ENCODE measurements at places on chromosomes 4 and X. TPM values are rescaled to one million over a fixed set of nuclear protein-coding genes. Genes with fewer than 3 reads are reported as not detected.

FAT4 gene
- total RNA-seq, result not detected

CT45A1 gene
- not detected for total RNA-seq

COL25A1 gene
- not detected for total RNA-seq

DCLK2 gene
- 0.07 TPM for total RNA-seq

FAT1 gene
- total RNA-seq, result not detected

YY2 gene
- total RNA-seq, result 1.3 TPM

AR gene
- total RNA-seq, result not detected

CCDC110 gene
- total RNA-seq, result not detected

TMEM31 gene
- total RNA-seq, result not detected

LEF1 gene
- 29.4 TPM for total RNA-seq

AFAP1 gene
- total RNA-seq, result 5.8 TPM

LNX1 gene
- not detected for total RNA-seq

DNA sequence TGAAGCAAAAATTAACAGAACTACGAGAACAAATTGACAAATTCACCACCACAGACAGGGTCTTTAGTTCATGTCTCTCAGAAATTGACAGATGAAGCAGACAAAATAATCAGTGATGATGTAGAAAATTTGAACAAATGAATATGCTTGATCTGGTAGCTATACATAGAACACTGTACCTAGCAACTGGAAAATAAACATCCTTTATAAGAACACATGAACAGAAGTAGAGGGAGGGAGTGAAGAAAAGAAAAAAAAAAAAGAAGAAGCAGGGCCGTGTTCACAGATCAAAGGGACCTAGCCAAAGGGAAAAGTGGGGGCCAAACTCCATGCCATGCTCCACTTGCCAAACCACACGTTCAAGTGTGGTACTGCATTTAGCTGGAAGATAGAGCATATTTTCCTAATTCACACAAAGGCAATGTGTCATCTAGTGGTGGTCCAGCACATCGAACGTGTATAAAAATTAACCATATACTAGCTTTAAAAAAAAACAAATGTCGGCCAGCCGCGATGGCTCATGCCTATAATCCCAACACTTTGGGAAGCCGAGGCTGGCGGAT is 5.6 kb upstream of the THOC2 start:
- H3K4me1 ChIP-seq, result no peaks in the 10 kb centered on the region
- H3K27me3 ChIP-seq, result peaks cover 2% of the 10 kb centered on the region
- no peak for DNase-seq
- H3K36me3 ChIP-seq, result no peaks in the 10 kb centered on the region

DNA sequence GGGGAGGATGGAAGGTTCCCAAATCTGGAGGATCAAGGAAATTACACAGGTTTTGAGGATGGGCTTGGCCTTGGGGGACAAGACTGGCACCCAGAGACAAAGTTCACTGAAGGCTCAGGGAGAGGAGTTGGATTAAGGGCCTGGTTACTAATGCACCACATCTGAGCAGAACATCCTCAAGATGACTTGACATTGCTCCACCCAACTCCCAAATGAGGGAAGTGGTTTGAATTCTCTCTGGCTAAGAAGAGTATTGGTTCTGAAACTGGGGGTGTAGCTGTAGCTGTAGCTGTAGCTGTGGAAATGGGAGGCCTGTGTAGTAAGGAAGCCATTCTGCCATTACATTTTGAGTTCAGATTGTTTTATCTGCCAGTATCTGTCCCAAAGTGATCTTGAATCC is 129.4 kb downstream of the RASL11B start:
- no peaks in the 10 kb centered on the region for H3K27me3 ChIP-seq
- H3K36me3 ChIP-seq, result no peaks in the 10 kb centered on the region
- DNase-seq, result no peak
- no peak overlapping the region for H3K27ac ChIP-seq
- no peak overlapping the region for H3K4me3 ChIP-seq

GRCh38 chr4:161097821-161098220 is 1066.0 kb downstream of the FSTL5 start:
- H3K4me3 ChIP-seq, result no peak overlapping the region
- no peak for DNase-seq
- H3K27ac ChIP-seq, result no peak overlapping the region
- no peaks in the 10 kb centered on the region for H3K27me3 ChIP-seq

GRCh38 chr4:145486603-145487002 is 5.0 kb downstream of the SMAD1 start:
- no peak for DNase-seq
- H3K4me1 ChIP-seq, result peaks cover 10% of the 10 kb centered on the region
- H3K36me3 ChIP-seq, result no peaks in the 10 kb centered on the region
- H3K27ac ChIP-seq, result no peak overlapping the region
- no peak overlapping the region for H3K4me3 ChIP-seq

GRCh38 chr4:61938250-61938846 is 738.2 kb downstream of the ADGRL3 start:
- no peak for DNase-seq
- no peaks in the 10 kb centered on the region for H3K27me3 ChIP-seq
- no peak overlapping the region for H3K4me3 ChIP-seq
- no peaks in the 10 kb centered on the region for H3K4me1 ChIP-seq
- no peak overlapping the region for H3K27ac ChIP-seq
- H3K36me3 ChIP-seq, result no peaks in the 10 kb centered on the region

GRCh38 chrX:32448320-32448719 is 763.0 kb downstream of the DMD start:
- H3K4me3 ChIP-seq, result no peak overlapping the region
- peaks cover 6% of the 10 kb centered on the region for H3K36me3 ChIP-seq
- H3K27ac ChIP-seq, result peak overlapping the region; percentile 23
- H3K4me1 ChIP-seq, result peaks cover 10% of the 10 kb centered on the region
- H3K27me3 ChIP-seq, result no peaks in the 10 kb centered on the region
- peak; percentile 39 for DNase-seq

GRCh38 chr4:144371485-144371884 is 231.0 kb upstream of the GYPA start:
- H3K27me3 ChIP-seq, result no peaks in the 10 kb centered on the region
- no peak overlapping the region for H3K27ac ChIP-seq
- no peaks in the 10 kb centered on the region for H3K36me3 ChIP-seq
- H3K4me1 ChIP-seq, result no peaks in the 10 kb centered on the region
- DNase-seq, result no peak
- H3K4me3 ChIP-seq, result no peak overlapping the region

DNA sequence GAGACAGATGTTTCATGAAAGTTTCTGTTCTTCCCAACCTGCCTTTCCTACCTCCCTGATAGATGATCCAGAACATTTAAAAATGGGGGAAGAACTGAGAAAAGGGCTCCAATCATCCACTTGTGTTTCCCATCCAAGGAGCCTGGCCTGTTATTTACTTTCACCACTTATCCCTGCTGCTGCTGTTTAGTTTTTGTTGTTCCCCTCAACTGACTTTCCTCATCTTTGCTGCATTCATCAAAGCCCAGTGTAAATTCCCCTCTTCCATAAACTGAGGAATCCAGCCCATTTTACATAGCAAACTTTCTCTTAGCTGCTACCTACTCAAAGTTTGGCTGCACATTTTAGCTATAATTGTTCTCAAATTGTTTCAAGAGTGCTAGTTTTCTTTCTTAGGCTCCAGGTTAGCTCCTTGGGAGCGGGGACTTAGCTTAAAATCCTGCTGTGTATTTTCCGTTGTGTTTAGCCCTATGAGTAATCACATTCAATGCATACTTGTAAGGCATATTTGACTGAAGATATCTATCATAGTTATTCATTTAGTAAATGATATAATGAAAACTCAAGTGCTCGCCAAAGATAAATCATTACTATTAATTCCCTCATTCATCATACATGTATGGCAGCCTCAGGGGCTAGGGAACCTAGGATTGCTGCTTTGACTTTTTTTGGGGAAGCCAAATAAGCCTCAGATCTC is 1.4 kb upstream of the PTPN13 start:
- no peak for DNase-seq
- H3K4me1 ChIP-seq, result peaks cover 11% of the 10 kb centered on the region
- H3K36me3 ChIP-seq, result no peaks in the 10 kb centered on the region

- peaks cover 5% of the 10 kb centered on the region for H3K36me3 ChIP-seq
- DNase-seq, result no peak
- peaks cover 4% of the 10 kb centered on the region for H3K4me1 ChIP-seq
- H3K4me3 ChIP-seq, result no peak overlapping the region
- H3K27me3 ChIP-seq, result no peaks in the 10 kb centered on the region
Measured at GRCh38 chrX:149471397-149471796, 33.7 kb downstream of the IDS start.

DNA sequence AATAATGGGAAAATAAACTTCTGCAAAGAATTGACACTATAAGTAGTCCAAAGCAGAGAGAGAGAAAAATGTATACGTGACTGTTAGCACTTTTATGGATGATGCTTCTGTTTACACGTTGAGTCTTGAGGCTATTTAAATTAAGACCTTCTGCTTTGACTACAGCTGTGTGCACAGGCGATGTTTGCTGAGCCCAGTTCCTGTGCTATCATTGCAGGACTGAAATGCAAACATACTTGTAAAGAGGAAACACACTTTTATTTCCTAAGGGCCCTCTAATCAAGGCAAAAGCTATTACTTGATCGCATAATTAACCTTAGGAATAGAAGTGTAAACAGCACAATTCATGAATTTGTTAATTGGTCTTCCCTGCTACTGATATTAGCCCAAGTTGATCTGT is 226.9 kb downstream of the FBXW7 start:
- H3K4me3 ChIP-seq, result no peak overlapping the region
- DNase-seq, result no peak
- H3K27me3 ChIP-seq, result peaks cover 3% of the 10 kb centered on the region
- H3K36me3 ChIP-seq, result no peaks in the 10 kb centered on the region
- H3K27ac ChIP-seq, result no peak overlapping the region

- peak overlapping the region; percentile 4 for H3K27ac ChIP-seq
- H3K4me3 ChIP-seq, result no peak overlapping the region
- peaks cover 19% of the 10 kb centered on the region for H3K36me3 ChIP-seq
- H3K4me1 ChIP-seq, result peaks cover 41% of the 10 kb centered on the region
- no peak for DNase-seq
Measured at GRCh38 chr4:2871911-2872310, 28.3 kb downstream of the ADD1 start.

GRCh38 chrX:110407910-110408545 is 49.4 kb downstream of the RTL9 start:
- no peak overlapping the region for H3K4me3 ChIP-seq
- peak; percentile 41 for DNase-seq
- no peak overlapping the region for H3K27ac ChIP-seq
- peaks cover 4% of the 10 kb centered on the region for H3K27me3 ChIP-seq

DNA sequence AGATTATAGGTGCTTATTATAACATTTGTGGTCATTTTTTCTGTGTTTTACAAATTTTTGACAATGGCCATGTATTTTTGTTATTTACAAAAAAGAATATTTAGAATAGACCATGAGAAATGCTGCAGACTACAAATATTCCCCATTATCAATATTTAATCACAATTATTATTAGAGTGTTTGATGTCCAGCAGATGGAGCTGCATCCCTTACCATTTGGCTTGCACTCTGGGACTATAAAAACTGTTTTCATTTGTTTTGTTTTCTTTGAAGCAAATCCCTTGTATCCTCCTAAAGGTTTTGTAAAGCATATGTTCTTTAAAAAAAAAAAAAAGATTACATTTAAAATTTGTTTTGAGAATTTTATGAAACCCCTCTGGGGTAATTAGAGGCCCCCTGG is 85.6 kb upstream of the CXorf66 start:
- H3K4me1 ChIP-seq, result no peaks in the 10 kb centered on the region
- no peaks in the 10 kb centered on the region for H3K36me3 ChIP-seq
- no peak for DNase-seq
- H3K27ac ChIP-seq, result no peak overlapping the region
- no peaks in the 10 kb centered on the region for H3K27me3 ChIP-seq

DNA sequence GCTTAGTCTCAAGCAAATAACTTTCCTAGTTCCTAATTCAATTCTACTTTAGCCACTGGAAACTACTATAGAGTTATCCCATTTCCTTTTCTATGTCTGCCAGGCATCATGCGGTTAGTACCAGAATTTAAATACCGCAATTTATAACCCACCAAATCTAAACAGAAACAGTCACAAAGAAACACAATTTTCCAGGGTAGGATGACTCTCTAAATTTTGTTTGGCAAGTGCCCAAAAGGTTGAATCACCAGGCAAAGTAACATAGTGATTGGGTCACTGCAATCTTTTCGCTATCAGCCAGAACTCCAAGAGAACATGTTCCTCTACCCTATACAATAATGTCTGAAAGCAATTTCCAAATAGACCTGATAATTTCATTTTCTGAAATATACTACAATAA is 240.2 kb upstream of the GRIA3 start:
- H3K4me3 ChIP-seq, result no peak overlapping the region
- no peaks in the 10 kb centered on the region for H3K36me3 ChIP-seq
- DNase-seq, result no peak

DNA sequence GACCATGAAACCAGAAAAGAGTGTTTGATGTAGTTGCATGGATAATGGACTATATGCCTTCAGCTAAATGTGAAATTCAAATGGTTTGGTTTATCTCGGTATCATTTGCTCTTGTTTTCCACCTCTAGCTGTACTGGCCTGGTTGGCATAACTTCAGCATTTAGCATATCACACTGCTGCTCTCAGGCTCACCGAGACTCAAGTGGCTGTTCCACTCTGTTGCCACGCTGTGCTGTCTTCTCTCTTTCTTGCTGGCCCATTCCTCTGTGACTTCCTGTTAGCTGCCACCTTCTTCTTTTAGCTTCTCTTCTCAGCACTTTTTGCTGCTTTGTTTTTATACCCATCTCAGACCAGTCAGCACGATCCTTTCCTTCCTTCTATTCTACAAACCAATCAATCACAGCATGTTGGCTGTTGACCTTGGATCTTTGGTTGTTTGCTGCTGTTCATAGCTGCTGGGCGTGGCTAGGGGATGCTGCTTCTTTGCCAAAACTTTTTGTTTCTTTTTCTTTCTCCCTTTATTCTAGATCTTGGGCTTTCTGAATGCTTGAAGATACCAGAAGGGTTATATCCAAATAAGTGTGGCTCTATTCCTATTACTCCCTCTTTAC is 24.0 kb downstream of the INTS6L start:
- H3K4me1 ChIP-seq, result peaks cover 21% of the 10 kb centered on the region
- DNase-seq, result no peak
- H3K4me3 ChIP-seq, result no peak overlapping the region
- H3K27me3 ChIP-seq, result no peaks in the 10 kb centered on the region

DNA sequence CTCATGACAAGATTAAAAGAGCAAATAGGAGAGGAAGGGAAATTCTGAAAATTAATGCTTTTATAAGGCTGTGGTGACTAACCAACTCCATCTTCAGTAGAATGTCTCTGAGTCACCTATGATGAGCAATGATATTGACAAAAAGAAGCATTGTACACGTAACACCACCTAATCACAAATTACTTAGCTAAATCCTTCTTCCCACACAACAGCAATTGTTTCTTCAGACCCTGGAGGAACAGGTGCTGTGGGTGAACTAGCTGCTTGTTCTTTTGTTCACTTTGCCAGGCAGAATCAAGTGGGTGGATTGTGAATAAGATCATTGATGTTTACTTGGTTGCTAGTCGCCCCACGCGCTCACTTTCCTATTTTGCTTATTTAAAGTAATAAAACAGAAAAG is 315.5 kb downstream of the CAMK2D start:
- no peaks in the 10 kb centered on the region for H3K36me3 ChIP-seq
- no peak for DNase-seq
- peaks cover 4% of the 10 kb centered on the region for H3K27me3 ChIP-seq
- peaks cover 8% of the 10 kb centered on the region for H3K4me1 ChIP-seq

DNA sequence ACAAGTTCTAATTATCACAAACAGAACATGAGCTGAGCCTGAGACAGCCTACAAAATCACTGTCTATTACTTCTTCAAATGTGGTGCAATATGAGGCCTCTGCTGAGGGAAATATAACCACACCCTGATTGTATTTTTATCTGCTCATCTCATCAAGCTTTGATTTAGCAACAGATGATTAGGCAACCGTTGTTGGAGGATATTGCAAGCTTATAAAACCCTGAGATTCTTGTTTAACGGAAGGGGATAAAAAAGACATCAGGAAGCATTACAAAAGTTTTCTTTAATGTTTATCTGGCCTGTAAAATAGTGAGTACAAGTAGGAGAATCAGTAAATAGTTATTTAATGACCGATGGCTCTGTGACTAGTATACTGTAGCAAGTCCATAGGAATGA is 108.5 kb downstream of the ZNF330 start:
- no peaks in the 10 kb centered on the region for H3K36me3 ChIP-seq
- peaks cover 1% of the 10 kb centered on the region for H3K4me1 ChIP-seq
- no peak overlapping the region for H3K4me3 ChIP-seq
